ENCODE measurements at places on chromosomes 4 and X.

- DNase-seq: no peak
Measured at GRCh38 chr4:2412534-2412884, 5.9 kb downstream of the ZFYVE28 start.

GRCh38 chr4:109406337-109406931, 27.2 kb upstream of the SEC24B start:
- DNase-seq: peak; percentile 4

DNA sequence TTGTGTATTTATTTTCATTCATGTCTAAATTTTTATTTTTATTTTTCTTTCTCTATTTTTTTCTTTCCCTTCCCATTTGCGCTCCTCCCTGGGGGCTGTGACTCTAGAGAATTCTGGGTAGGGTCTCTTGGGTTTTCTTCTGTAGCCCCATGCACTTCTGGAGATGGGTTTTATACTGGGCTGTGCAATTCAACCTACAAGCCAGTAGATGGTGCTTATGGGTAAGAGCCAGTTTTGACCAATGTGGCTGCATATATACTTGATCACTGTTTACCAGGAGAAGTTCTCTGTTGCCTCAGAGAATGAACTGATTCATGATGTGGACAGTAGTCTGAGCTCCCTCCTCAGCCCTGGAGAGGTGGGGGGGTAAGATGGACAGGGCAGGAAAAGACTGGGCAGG, 614.6 kb downstream of the PCDH19 start:
- DNase-seq: no peak

- no peak for DNase-seq
Measured at GRCh38 chr4:47235721-47236120, 204.4 kb downstream of the GABRB1 start.

DNA sequence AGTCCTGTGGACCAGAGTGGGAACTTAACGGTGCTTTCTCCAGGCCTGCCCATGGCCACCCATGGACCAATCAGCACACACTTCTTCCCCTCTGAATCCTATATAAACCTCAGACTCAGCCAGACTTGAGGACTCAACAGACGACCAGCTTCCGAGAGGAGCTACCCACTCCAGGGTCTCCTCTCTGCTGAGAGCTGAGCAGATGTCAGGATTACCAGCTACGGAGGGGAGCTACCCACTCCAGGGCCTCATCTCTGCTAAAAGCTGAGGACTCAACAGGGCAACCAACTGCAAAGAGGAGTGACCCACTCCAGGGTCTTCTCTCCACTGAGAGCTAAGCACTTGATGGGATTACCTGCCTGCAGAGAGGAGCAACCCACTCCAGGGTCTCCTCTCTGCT, 80.0 kb upstream of the DDX60 start:
- no peak for DNase-seq

- no peak for DNase-seq
Measured at GRCh38 chrX:117400005-117400404, 716.6 kb downstream of the KLHL13 start.

DNA sequence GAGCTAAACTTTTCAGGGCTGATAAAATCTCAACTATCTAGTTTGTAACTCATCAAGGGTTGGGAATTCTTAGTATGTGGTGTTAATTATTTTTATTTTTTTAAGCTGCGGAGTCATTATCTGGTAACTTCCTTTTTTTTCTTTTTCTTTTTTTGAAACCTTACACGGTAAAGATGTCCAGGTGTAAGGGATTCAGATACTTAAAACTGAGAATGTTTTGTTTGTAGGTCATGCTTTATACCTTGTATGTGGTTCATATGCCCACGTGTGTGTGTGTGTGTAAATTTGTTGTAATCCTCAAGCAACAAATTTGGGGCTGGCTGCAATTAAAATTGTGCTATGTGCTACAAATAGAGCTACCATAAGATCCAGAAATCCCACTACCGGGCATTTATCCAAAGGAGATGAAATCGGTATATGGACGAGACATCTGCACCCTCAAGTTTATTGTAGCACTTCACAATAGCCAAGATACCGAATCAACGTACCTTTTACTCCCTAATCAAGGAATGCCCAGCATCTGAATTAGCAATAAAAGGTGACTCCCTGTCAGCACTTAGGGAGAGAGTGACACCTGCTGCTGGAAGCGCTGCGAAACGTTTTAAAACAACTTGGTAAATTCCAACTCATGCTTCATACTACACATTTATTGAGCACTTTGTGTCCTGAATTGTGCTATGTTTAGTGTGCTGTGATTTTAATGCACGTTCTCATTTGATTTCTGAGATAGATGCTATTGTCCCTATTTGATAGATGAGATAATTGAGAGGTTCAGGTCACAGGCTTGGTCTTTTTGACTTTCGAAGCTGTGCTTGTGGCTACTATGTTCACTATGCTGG, 16.1 kb downstream of the MSMO1 start:
- DNase-seq: no peak

GRCh38 chr4:123889507-123889906, 492.9 kb downstream of the SPRY1 start:
- no peak for DNase-seq

DNA sequence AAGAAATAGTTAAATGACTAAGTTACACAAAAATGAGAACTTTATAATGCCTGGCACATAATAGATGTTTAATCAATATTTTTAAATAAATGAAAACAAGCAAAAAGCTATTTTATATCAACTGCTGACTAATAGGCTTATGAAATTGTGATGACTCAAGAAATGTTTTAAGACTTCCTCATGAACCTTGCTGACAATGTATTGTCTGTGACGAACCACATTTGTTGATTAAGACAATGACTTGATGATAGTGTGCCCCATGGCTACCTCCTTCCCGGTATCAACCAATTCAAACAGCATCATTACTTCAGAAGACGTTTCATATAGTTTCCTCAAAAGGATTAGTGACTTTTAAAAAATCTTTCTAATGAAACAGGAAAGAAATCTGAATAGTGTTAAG, 7.9 kb downstream of the CXCL6 start:
- no peak for DNase-seq

DNA sequence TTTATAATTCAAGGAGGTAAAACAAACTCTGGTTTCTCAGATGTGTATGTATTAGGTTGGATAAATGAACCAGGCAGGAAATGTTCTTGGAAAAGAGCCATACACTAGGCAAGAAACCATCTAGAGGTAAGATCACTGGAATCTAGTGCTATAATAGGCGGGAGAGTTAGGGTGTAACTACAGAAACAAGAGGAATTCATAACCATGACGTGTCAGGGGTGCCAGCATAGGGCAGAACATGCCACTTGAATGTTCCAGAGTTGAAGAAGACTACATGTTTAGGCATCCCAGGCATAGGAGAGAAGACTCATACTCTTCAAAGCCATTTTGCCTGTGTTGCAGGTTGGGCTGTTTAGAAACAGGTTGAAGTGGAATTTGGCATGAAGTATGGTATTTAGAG, 198.7 kb downstream of the CCNG2 start:
- DNase-seq: no peak

Data from KG1 (cell line).